ENCODE measurements at places on chromosomes 4 and X.

GRCh38 chr4:86939729-86940575 is 5.1 kb downstream of the AFF1 start:
- DNase-seq = peak; percentile 33

GRCh38 chrX:151336809-151337208 is 60.2 kb upstream of the VMA21 start:
- no peak for DNase-seq

- peak; percentile 47 for DNase-seq
These were observed 392.8 kb upstream of the NR3C2 start for GRCh38 chr4:148834804-148835631.

DNA sequence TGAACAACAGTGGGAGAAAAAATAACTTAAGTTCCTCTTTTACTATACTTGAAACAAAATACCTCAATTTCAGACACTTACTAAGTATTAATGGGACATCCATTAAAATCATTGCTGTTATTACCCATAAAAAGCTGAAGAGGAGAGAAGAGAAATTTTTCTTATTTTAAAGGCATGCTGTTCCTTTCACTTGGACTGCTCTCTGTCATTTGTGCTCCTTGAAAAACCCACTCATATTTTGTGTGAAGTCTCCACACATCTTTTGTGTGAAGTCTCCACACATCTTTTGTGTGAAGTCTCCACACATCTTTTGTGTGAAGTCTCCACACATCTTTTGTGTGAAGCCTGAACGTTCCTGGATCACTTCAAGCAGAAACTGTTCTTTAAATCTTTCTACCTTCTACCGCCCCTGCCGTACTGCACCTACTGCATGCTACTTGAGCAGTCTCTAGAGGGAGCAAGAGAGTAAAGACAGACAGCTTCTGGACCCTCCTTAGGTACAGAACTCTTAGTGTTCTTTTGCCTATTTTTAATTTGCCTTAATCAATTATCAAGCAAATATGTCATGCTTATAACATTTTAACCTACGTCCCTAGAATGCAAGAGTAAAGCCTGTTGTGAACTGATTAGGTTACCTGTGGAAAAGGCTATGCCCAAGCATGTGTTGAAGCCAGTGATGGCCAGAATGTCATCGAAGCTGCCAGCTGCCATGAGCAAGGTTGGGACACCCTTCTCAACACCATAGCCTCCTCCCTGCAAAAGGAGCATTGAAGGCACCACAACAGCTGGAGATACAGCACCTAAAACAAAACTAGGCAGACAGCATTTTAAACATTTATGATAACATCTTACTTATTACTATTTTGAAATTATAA is 27.1 kb upstream of the SLC9B1 start:
- DNase-seq = peak; percentile 48

- DNase-seq = peak; percentile 56
These were observed 191.4 kb downstream of the SPRY1 start for GRCh38 chr4:123587983-123588494.

DNA sequence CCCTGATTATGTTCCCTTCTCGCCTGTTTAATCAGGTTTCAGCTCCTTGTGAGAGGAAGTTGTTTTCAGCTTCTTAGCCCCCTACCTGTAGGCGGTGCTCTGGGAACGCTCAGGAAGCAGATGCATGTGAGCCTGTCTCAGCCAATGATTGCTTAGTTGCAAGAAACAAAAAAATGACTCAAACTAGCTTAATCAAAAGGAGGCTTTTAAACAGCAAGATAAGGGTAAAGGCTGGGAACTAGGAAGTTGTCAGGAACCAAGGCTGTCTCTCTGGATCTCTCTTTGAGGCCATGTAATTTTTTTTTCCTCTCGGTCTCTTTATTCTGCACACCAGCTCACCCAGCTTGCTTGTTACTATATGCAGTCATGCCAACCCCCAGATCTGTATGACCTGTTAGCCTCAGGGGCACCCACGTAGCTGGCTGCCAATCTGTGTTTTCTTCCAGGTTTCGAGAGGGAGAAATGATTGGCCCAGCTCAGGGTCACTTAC is 109.1 kb downstream of the PTTG2 start:
- DNase-seq = no peak

DNA sequence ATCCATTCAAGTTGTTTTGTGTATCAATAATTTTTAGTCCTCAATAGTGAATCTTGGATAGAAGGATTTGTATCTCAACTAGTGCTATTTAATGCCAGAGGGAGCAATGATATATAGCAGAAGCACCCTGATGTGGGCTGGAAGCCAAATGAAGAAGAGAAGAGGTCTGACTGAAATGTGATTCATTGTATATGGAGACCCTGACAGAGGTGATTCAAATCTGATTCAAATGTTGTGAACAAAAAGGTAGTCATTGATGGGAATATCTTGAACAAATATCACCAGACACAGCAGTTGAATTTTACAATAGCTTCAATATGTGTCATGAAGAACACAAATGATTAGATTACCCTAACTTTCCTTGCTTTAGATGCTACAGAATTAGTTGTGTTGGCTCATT is 27.5 kb upstream of the SULT1B1 start:
- DNase-seq = no peak

DNA sequence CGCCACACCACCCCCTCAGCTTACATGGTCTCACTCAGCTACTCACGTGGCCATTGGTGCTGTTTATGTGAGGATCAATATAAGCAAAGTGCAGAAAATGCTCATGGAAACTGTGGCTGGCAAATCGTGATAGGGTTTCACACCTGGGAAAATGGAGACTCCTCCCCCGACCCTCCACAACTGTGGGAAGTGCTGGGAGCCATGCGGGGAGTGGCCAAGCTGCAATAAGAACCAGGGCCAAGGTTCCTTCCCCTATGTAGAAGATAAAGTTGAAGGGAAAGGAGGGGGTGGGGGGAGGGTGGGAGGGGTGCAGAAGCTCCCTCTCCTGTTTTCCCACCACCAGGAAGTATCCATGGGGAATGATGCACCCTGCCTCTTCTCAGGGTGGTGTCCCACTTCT is 145.5 kb upstream of the MAMLD1 start:
- DNase-seq = no peak
